ENCODE measurements at places on chromosomes 2 and 18.
A peak's percentile ranks its signal among the peaks of the same experiment; 100 is the strongest.

DNA sequence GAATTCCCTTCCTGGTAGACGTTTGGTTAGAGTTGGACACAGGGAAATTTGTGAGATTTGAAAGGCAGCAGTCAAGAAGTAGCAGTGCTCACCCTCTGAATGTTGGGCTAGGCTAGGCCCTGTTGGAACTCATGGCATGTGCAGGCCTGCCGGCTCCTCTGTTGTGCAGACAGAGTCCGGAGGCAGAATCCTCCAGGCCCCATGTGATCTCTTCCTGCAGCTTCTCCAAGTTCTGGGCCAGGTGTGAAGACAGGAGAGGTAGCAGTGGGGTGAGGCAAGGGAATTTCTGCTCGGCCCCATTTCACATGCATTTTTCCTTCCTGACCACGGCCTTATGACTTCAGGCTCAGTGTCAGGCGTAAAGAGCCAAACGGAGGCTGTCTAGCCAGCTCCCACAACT, 36.9 kb upstream of the RAB31 start:
- no peaks in the 10 kb centered on the region for H3K27me3 ChIP-seq
- H3K27ac ChIP-seq: peak overlapping the region; percentile 43
- H3K4me3 ChIP-seq: no peak overlapping the region
- H3K4me1 ChIP-seq: peaks cover 17% of the 10 kb centered on the region

- no peaks in the 10 kb centered on the region for H3K36me3 ChIP-seq
- no peak overlapping the region for H3K27ac ChIP-seq
- no peaks in the 10 kb centered on the region for H3K4me1 ChIP-seq
- no peak for DNase-seq
Measured at GRCh38 chr2:174683392-174683759, 80.9 kb downstream of the CHRNA1 start.

- H3K4me1 ChIP-seq: peaks cover 55% of the 10 kb centered on the region
- no peak overlapping the region for H3K4me3 ChIP-seq
Measured at GRCh38 chr2:63849381-63850203, 7.9 kb downstream of the UGP2 start.

DNA sequence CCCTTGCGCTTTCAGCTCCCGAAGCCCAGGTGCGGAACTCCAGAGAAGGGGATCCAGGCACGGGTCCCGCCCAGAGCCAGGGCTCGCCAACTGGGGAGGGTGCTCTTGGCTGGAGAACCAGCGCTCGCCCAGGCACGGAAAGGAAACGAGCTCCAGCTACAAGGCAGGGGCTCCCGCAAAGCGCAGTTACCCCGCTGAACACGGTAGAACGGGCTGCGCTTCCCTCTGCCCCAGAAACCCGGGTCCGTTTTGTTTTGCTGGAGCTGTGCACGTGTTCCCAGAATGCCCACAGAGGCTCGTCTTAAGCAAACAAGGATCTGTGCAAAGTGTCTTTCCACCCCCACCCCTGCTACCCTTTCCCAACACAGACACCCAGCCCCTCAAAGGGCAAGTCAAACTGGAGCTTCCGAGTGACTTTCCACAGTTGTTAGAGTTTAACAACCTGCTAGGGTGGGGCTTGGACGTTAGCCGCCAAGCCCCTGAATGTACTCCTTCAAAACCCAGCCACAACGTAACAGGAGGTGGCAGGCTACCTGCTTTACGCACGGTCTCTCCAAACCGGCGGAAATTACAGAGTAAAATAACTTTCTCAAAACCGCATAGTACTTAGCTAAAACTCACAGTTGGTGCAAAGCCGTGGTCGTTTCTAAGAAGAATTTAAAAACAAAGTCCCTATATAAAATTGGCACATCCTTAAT, 775 bp downstream of the RNF125 start:
- H3K27ac ChIP-seq: peak overlapping the region; percentile 27
- no peaks in the 10 kb centered on the region for H3K27me3 ChIP-seq
- H3K4me3 ChIP-seq: peak overlapping the region; percentile 88
- peaks cover 11% of the 10 kb centered on the region for H3K4me1 ChIP-seq

- H3K27me3 ChIP-seq: peaks cover 12% of the 10 kb centered on the region
- no peaks in the 10 kb centered on the region for H3K36me3 ChIP-seq
- no peaks in the 10 kb centered on the region for H3K4me1 ChIP-seq
Measured at GRCh38 chr2:239905884-239906654, 119.1 kb downstream of the NDUFA10 start.

GRCh38 chr2:88632569-88632968, 5.3 kb upstream of the EIF2AK3 start:
- H3K36me3 ChIP-seq: no peaks in the 10 kb centered on the region
- DNase-seq: no peak
- no peak overlapping the region for H3K27ac ChIP-seq

Data from MCF 10A (cell line).